Activated T-cell treated with anti-CD3 and anti-CD28 coated beads, Interleukin-2, amount 50 U/mL, for 72 hours (primary cell): ENCODE measurements at places on chromosomes 2 and 18. TPM values are rescaled to one million over a fixed set of nuclear protein-coding genes. Genes with fewer than 3 reads are reported as not detected.

ZNF892 gene
- total RNA-seq: 7.2 TPM

GRCh38 chr2:112627060-112628040 lies 18.4 kb upstream of the SLC20A1 start:
- no peak for DNase-seq

DNA sequence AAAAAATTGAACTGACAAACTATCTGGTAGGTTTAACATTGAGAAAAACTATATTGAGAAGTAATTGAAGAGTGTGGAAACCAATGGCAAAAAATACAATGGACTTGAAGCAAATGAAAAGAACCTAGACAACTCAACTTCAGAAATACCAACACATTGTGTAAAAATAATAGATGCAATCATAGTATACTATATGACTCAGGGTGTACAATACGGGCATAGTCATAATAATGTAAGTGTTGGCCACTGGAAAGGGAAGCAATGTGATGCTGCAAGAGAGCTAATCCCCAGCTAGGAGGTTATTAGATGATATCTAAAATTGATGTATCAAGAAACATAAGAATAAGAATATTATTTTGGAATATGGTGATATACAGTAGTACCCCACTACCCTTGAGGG lies 45.3 kb downstream of the SMAD7 start:
- DNase-seq: no peak

ST8SIA5 gene
- total RNA-seq: 0.09 TPM

DNA sequence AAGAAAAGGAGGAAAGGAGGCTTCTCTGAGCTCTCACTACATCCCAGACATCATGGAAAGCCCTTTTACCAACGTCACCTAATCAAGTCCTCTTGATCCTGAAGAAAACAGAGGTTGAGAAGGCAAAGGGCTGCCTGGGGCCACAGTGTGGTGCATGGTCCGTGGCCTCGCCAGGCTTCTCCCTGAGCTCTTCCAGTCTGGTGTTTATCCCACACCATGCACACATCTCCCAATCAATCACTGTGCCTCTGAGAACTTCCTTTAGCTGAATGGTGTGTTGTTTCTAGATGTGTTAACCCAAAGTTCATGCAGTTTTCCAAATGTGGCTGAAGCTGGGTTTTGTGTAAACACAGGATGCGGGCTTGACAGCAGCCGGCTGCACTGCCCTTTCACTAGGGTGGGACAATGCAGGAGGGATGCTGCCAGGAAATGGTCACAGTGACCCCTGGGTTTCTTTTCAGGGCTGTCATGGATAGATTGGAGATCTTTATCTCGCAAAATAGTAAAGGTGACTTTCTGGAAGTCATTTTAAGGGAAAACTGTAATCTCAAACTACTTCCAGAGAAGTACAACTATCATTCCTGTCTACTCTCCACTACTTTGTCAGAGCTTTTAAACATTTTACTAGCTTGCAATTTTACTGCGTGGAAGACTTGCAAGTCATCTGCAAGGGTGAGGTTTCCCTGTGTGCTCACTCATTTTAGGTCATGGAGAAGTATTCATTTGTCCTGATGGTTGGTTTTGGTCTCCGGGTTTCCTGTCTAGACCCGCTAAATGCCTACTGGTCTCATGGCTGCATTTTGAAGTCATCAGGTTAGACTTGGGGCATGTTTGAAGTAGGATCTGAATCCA lies 54.6 kb downstream of the IL1R2 start:
- DNase-seq: no peak

GRCh38 chr2:127105656-127106456 lies 1.1 kb downstream of the BIN1 start:
- DNase-seq: no peak

DNA sequence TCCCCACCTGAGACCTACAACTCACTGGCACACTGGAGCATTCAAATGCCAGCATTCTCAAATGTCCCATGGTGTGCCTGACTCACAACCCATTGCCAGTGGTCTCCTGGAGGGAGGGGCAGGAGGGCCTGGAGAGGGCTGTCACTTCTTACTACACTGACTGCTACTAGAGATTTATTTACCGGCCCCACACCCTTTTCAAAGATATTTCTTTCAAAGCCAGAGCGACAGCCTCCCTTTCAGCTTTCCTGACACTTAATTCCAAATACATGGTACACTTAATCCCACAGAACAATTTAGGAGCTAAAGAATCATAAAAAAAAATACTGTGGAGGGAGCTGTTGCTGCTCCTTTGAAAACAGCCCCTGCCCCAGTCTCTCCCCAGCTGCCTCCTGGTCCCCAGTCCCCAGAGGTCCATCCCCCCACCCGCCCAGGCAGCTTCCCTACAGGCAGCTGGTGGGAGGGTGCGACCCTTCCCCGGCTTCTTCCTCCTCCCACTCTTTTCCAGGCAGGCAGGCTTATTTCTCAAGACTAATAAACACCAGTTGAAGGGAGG lies 129.1 kb upstream of the SMAD2 start:
- DNase-seq: no peak

CREG2 gene
- total RNA-seq: not detected

GRCh38 chr2:57906152-57906732 lies 140.4 kb upstream of the VRK2 start:
- DNase-seq: no peak

OXER1 gene
- 1.9 TPM for total RNA-seq

GRCh38 chr2:156481312-156481711 lies 45.1 kb downstream of the GPD2 start:
- no peak for DNase-seq

CYP26B1 gene
- total RNA-seq: not detected

ALLC gene
- total RNA-seq: not detected

GRCh38 chr2:116057538-116057937 lies 1615.1 kb downstream of the DPP10 start:
- no peak for DNase-seq

TACR1 gene
- total RNA-seq: not detected

KCMF1 gene
- total RNA-seq: 139 TPM

GYPC gene
- 148 TPM for total RNA-seq

- no peak for DNase-seq
Measured at GRCh38 chr2:138780908-138781307, 718 bp upstream of the NXPH2 start.

DNA sequence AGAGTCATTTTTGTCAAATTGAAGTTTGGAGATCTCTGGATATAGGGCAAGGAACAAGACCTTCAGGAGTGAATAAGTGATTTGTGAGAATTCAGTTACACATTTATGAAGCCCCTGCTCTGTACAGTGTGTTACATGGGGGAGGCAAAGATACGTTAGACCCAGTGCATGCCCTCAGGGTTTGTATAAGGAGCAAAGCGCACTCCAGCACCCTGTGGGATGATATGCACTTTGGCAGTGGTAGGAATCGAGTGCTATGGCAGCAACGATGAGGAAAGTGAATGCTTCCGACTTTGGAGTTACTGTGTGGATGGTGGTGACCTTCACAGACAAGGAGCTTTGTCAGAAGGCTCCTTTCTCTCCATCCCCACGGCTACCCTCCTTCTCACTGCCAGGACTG lies 74.3 kb upstream of the ALPP start:
- no peak for DNase-seq

- no peak for DNase-seq
Measured at GRCh38 chr2:129767346-129768035, 212.0 kb upstream of the RAB6C start.

DNA sequence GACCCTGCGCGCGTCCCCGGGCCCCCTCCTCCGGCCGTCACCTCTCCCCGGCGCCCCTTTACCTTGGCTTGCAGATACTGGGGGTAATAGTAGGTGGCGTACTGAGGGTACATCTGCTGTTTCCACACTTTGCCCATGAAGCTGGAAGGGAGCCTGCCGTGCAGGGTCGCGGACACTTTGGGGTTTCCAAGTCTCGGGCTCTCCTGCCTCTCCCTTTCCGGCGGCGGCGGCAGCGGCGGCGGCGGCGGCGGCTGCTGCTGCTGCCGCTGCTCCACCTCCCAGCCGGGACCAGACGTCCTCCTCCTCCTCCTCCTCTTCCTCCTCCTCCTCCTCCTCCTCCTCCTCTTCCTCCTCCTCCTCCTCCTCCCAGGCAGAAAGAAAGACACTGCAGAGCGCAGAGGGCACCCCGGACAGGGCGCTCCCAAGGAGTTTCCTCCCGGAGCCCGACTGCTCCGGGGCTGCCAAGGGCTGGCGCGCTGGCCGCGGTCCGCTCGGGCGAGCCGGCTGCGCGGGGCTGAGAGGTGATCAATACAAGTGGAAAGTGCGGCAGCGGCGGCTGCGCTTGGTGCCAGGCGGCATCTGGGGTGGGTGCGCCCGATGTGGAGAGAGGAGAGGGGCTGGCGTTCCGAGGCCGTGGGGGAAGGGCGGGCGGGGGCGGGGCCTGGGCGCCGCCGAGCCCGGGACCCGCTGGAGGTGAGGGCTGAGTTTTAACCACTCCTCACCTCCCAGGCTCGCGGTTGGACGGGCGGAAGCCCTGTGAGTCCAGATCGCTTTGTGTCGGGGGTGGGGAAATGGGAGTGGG lies at the start of gene RBMS1:
Gene RBMS1, minus strand, starts transcription at position 581 of the 802 bp plus-strand sequence. Its CDS starts 444 bp downstream, at position 137.
- peak; percentile 63 for DNase-seq

DNA sequence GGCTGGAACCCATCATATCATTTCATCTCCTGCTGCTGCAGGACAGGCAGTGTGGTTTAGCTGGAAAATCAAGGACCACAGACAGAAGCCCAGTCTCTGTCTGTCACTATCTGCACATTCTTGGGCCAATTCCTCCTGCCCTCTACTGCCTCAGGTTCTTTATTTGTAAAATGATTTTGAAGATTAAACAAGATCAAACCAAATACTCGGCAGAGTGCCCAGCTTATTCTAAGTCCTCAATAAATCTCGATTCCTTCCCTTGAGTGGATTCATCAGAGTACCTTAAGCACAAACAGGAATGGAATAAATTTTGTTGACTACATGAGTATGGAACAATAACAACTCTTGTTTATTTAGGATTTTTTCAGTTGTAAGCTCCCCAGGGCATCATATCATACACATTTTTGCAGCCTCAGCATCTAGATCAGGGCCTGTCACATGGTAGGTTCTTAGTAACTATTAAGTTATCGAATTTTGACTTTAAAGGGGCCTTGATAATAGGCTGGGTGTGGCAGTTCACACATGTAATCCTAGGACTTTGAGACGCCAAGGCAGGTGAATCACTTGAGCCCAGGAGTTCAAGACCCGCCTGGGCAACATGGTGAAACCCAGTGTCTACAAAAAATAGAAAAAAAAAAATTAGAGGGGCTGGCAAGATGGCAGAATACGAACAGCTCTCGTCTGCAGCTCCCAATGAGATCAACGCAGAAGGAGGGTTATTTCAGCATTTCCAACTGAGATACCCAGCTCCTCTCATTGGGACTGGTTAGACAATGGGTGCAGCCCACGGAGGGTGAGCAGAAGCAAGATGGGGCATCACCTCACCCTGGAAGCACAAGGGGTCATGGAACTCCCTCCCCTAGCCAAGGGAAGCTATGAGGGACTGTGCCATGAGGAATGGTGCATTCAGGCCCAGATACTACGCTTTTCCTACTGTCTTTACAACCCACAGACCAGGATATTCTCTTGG lies 11.1 kb downstream of the RHOB start:
- no peak for DNase-seq

GRCh38 chr2:1205853-1206252 lies 207.4 kb upstream of the TPO start:
- no peak for DNase-seq

PTPRN gene
- 2.5 TPM for total RNA-seq

DNA sequence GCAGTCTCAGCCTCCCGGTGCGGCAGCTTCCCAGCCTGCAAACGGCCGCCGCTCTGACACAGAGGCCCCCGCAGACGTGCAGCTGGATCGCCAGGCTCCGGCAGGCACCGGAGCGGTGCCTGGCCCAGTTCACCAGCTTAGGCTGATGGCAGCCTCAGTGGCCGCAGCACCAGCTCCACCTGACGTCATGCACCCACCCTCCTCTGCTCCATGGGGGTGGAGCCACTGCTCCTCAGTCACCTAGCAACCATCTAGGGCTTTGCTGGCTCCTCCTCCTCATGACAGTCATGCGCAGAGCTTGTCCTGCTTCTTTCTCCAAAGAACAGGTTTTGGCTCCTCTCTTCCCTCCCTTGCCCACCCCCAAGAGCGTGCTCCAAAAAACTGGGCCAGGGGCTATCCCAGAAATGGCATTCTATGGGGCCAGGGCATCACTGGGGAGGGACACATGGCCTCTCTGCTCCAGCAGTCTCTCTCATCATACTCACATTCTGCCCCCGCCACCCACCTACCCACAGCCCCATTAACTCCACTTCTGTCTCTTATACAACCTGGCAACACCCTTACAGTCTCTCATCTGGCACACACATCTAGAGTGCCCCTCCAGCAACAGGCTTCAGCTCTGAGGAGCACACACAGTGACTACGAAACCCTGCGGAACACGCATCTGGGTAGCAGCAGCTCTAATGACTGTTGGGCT lies 5.5 kb downstream of the DCTN1 start:
- no peak for DNase-seq

ABCG8 gene
- total RNA-seq: not detected

GRCh38 chr2:231710799-231711676 lies 2.7 kb downstream of the PTMA start:
- DNase-seq: peak; percentile 27

DNA sequence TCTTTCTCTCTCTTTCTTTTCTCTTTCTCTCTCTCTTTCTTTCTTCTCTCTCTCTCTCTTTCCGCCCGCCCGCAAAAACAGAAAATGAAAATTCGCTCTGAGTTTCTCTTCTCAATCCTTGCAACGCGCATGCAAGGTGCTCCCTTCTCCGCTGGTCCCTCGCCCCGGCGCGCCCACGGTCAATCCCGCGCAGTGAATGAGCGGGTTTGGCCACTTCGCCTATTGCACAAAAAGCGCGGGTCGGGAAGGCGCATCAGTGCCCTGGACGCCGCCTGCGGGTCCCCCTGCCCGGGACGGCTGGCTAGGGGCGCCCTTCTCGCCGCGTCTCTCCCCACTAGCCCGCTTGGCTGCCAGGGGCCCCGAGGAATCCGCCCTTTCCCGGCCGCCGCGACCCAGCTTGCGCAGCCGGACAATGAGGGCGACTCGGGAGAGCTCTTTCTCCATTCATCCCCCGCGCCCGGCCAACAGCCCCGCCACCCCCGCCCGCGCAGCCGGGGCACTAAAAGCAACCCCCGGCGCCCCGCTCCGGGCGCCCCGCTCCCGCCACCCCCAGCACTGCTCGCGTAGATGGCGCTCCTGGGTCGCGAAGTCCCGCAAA lies 706 bp downstream of the LAMA1 start:
- no peak for DNase-seq

- no peak for DNase-seq
Measured at GRCh38 chr2:28516950-28517349, 21.1 kb downstream of the PLB1 start.

GRCh38 chr18:63606526-63606925 lies 19.4 kb downstream of the SERPINB13 start:
- no peak for DNase-seq

- no peak for DNase-seq
Measured at GRCh38 chr2:183229386-183229785, 105.1 kb downstream of the NUP35 start.

C2orf92 gene
- total RNA-seq: 18.0 TPM

MEP1B gene
- not detected for total RNA-seq

DNA sequence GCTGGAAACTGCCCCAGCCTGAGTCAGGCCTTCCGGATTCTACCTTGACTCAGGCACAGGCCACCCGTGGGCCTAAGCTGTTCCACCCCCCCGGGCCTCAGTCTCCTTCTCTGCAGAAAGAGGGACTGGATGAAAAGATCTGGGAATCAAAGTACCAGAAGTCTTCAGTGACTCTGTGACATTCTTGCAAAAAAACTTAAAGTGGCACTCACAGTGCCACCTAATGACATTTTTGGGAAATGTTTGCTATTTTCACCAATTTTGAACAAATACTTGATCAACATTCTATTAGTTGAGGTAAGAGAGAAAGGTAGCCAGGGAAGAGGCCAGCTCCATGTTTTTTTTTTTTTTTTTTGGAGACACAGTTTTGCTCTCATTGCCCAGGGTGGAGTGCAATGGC lies 48.3 kb upstream of the ACAA2 start:
- DNase-seq: no peak

TFCP2L1 gene
- total RNA-seq: 0.16 TPM

KIAA2012 gene
- total RNA-seq: not detected
